Erythroblast (primary cell): ENCODE measurements at places on chromosomes 12 and 14.

- DNase-seq, result no peak
Measured at GRCh38 chr14:102824832-102825231, 47.6 kb downstream of the TRAF3 start.

DNA sequence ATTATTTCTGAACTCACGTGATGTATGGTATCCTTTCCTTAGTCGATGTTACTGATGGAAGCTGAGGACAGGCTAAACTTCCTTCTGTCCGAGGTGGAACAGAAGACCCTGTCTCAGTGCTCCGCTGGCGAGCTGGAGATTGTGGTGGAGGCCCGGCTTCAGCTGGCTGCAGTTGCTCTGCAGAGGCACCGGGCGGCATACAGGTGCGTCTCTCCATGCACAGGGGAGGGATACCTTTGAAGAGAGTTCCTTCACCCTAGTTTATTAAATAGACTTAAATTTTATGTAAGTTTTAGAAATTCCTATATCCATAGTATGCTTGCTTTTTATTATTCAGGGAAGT lies 186.7 kb upstream of the NEDD1 start:
- peak; percentile 24 for DNase-seq

DNA sequence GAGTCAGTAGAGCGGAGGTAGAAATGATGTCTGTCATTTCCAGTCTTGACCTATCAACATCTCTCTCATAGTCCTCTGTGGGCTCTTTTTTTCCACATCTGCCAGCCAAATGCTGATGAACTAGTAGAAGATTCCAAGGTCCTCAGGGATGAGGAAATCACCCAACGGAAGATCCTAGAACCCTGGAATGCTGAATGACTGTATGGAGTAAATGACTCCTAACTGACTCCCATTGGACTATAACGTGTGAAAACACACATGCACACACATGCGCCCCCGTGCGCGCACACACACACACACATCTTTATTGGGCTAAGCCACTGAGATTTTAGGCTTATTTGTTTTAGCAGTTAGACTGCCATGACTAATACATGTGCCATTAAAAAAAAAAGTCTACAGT lies 159.2 kb downstream of the MYRFL start:
- DNase-seq, result no peak

DNA sequence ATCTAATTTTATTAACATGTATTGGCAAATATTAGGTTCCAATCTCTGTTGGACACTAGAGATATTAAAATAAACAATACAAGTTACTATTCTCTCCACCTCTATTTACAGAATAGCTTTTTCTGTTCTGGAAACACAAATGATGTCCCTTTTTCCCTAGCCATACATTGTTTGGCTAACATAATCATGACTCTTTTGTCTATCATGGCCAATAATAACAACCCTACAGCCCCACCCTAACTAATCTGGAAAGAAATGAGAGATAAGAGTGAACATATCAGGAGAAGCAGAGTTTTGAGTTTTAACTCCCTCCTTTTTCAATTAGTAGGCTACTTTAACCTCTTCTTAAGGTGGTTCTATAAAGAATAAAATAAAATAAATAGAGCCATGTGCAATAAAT lies 40.2 kb downstream of the RASSF9 start:
- no peak for DNase-seq

DNA sequence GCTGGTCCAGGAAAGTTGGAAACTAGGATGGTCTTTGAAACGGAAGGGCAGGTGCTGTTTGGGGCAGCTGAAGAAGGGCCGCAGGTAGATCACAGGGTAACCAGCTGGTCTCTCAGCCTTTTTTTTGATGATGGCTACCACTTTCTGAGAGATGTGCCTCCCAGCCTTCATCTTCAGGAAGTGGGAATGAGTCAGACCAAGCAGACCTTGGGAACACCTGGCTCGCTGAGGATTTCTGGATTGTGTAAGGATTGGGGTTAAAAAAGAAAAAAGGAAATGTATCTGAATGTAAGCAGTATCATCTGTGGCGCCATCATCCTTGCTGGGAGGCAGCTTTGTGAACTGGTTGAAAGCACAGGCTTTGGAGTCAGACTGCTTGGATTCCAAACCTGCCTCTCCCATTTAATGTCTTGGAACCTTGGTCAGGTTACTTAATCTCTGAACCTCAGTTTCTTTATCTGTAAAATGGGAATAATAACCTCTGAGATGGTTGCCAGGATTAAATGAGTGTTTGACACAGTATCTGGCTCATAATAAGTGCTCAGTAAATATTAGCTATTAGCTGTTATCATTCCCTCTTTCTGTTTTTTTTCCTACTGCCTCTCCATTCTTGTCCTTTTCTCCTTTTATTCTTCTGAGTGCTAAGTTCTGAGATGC lies 1.7 kb downstream of the PRPF40B start:
- no peak for DNase-seq

- DNase-seq, result no peak
Measured at GRCh38 chr12:70890895-70891832, 29.4 kb downstream of the PTPRR start.

GRCh38 chr14:31257244-31257553 lies 49.6 kb upstream of the HECTD1 start:
- DNase-seq, result no peak

- no peak for DNase-seq
Measured at GRCh38 chr12:3389986-3390385, 101.0 kb upstream of the PRMT8 start.

- DNase-seq, result peak; percentile 78
Measured at GRCh38 chr12:57519796-57520052, 590 bp downstream of the DDIT3 start.

DNA sequence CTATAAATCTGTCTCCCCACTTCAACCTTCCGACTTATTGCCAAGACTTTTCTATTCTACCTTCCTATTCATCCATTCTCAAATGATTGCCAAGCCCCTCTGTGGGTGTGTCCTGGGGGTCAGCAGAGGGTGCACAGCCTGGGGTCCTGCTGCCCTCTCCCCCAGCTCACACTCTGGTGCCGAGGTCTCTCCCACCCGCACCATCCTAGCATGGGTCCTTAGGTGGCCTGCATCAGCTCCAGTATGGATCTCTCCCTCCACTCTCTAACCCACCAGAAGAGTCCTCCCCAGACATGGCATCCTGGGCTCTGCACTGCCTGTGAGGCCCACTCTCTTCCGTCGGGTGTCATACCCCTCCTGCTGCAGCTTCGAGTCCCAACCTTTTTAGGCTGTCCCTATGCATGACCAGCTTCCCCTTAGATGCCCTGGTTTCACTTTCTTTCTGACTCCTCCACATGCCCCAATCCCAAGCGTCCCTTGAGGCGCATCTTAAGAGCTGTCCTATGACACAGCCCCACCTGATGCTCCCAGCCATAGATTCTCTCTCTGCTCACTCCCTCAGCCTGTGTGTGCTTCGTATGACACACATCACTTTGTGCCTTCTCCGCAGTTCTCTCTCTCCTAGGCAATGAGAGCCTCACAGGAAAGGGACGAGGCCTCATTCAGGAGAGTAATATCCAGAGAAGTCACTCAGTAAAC lies 43.9 kb downstream of the GIT2 start:
- no peak for DNase-seq

GRCh38 chr14:77364146-77364545 lies 12.7 kb downstream of the TMED8 start:
- no peak for DNase-seq

GRCh38 chr12:46084666-46085631 lies 94.6 kb upstream of the SCAF11 start:
- peak; percentile 15 for DNase-seq
